ENCODE measurements at places on chromosomes 1 and 21.

DNA sequence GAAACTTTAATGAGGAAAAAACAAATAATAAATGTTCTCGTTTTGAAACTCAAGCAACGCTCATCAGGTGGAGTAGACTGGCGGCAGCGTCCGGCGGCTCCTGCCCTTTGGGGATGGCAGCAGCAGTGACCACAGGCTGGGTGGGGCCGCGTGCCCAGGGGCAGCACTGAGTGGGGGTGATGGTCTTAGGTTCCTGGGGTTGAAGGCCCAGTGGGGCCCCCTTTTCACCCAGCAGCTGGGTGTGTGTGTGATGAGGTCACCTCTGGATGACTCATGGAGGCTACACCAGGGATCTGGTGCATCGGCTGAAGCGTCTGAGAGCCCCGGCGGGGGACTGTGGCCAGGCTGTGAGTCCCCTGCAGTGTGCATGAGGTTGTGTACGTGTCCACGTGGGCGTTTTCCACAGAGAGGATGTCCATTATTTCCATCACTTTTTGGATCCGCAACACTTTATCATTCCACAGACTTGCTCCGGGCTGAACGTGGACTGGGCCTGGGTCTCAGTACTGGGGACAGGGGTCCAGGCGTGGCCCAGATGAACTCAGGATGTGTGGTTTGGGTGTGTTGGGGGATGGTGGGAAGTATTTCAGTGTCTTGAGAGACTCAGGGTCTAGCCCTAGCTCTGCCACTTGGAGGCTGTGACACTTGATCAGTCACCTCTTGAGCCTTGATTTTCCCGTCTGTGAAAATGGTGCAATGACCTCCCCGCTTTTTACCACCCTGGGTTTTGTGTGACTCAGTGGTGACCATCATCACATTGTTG is 25.6 kb downstream of the LDLRAP1 start:
- no peak for DNase-seq

DNA sequence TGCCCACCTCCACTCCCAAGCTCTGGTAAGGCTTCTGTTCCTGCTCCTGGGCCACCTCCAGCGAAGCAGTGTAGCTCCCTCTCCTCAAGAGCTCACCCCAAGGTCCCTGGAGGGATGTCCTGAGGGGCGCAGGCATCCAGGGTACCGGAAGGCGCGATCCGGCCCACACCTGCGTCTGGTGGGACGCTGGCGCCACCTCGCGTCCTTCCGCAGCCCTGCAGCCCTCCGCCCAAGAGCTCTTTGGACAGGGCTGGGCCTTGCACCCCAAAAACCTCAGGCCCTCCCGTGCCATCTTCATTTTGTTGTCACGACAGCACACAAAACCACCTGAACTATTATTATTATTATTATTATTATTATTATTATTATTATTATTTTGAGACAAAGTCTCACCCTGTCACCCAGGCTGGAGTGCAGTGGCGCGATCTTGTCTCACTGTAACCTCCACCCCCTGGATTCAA is 49.2 kb upstream of the PAX7 start:
- DNase-seq: no peak

DNA sequence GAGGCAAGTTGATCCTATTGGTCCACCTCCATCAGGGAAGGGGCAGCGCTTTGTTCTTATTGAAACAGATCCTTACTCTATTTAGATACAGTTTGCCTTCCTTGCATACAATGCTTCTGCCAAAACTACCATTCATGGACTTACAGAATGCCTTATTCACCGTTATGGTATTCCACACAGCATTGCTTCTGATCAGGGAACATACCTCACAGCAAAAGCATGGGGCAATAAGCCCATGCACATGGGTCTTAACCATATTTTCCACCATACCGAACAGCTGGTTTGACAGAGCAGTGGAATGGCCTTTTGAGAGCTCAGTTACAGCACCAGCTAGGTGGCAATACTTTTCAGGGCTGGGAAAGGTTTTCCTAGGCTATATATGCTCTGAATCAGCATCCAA is 544.8 kb upstream of the ADGRL4 start:
- no peak for DNase-seq

- DNase-seq: no peak
Observed at GRCh38 chr1:226675715-226676357, 63.2 kb downstream of the ITPKB start.

- DNase-seq: no peak
Observed at GRCh38 chr1:201538612-201539551, at the start of gene NAV1. Gene NAV1 (plus strand): TSS chr1:201539127. CDS start chr1:201622885, 83,758 bp downstream.

GRCh38 chr1:159970932-159971342 is 16.9 kb upstream of the SLAMF9 start:
- no peak for DNase-seq

GRCh38 chr21:42594616-42595282 is 58.7 kb upstream of the PDE9A start:
- DNase-seq: no peak

- DNase-seq: no peak
Observed at GRCh38 chr1:61260171-61260570, 177.8 kb downstream of the NFIA start.
